ENCODE measurements at places on chromosomes 1 and 21.
A peak's percentile ranks its signal among the peaks of the same experiment; 100 is the strongest.

GRCh38 chr1:7669559-7670311, 101.4 kb upstream of the VAMP3 start:
- DNase-seq: peak; percentile 33

- DNase-seq: no peak
Observed at GRCh38 chr1:184569106-184569505, 182.3 kb downstream of the C1orf21 start.

DNA sequence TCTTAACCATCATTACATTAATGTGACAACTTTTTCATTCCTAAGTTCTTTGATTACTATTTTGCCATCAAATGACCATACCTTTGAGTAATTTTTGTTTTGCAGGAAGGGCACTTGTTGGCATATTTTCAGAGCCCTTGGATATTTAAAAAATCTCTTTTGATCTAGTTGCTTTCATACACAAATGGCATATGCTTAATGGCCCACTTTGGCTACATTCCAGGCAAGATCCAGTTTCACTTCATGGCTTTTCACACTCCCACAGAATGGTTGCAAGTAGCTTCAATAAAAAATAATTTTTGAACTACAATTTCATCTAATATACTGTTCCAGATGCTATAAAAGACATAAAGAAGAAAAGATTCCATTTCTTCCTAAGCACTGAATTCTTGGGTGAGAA, 18.1 kb downstream of the ADAM30 start:
- peak; percentile 16 for DNase-seq

DNA sequence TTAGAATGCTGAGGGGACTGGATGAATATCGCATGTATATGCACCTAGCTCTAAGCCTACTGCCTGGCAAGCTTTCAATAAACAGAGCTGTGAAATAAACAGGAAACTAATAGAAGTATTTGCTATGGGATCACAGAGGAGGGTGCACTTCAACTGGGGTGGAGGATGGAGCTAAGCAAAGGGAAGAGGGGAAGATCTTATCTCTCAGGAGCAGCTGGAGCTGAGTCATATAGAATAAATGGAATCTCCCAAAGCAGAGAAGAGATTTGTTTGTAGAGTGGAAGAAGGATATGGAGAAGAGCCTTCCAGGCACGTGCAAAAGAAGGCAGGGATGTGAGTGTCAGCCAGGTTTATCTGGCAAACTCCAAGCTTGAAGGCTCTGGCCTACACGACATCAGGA, 17.0 kb upstream of the KCNA10 start:
- no peak for DNase-seq

DNA sequence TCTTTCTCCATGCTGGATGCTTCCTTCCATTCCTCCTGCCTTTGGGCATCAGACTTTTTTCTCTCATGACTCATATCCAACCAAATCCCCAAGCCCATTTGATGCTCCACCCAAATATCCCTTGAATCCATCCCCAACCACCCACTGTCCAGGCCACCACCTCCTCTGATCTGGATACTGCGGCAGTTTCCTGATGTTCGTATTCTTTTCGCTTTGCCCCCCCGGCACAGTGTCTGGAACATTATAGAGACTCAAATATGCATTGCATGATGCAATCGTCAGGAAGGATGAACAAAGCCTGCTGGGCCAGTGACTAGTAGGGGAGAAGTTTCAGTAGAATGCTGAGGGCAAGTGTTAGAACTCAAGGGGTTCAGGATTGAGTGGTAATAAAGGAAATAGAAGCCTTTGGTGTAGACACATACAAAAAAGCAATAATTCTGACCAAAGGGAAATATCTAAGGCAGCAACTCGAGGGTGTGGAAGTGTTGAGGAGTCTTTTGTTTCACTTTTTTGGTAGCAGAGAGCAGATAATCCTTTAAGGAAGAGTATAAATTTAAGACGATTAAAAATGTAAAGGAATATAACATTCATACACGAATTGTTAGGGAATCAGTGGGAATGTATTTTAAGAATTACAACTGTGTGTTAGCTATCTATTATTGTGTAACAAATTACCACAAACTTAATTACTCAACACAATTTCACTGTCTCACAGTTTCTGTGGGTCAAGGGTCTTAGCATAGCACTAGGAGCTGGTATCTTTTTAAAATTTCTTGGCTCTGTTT, 7.5 kb downstream of the S100A11 start:
- DNase-seq: no peak

- no peak for DNase-seq
Observed at GRCh38 chr21:14880922-14881321, 183.9 kb downstream of the NRIP1 start.

- DNase-seq: no peak
Observed at GRCh38 chr1:17841944-17842343, 86.8 kb downstream of the ACTL8 start.

- peak; percentile 45 for DNase-seq
Observed at GRCh38 chr1:2529784-2530512, at the start of gene HES5. Gene HES5, minus strand, starts transcription at chr1:2530263. Its CDS starts 99 bp downstream, at chr1:2530164.

All from HAP-1 (cell line).